Stimulated activated CD4-positive, alpha-beta T cell treated with anti-CD3 and anti-CD28 coated beads, TNF-alpha, amount 100 ng/mL, for 48 hours (primary cell): ENCODE measurements at places on chromosomes 2 and 18.

DNA sequence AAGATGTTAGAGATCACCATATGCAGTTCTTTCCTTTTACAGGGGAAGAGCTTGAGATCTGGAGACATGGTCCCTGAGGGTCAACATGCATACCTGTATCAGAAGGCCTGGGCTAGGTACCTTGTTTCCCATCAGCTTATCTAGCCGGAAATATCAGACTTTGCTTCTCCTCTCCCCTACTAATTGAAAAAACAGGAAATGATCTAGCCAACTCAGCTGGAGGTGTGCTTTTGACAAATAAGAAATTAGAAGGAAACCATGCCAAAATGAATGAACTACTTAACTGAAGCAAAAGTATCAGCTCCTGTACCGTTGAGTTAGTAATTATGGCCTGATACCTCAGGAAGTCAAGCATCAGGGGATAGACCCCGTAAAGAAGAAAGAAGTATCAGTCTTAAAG lies 20.4 kb downstream of the PKP4 start:
- no peak for DNase-seq

DNA sequence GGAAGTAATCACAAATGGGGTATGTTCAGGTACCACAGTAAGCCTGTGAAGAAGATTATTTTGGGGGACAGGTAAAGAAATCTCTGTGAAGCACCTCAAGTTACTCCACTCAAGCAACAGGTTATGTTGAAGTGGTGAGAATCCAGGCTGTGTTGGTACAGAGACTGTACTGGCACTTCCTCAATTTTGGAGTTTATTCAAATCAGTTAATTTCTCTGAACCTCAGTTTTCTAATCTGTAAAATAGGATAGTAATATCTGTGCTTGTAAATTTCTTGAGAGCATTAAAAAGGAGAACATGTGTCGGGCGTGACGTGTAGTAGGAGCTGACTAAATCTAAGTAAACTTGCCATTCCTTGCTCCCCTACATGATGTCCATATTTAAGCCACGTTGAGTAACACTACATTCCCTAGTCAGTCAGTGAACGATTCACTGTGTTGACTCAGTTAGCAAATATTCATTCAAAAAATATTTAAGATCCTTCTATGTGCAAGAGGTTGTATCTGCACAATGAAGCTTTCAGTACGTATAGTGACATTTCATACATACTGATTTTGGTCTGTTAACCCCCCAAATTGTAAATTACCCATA lies 504.2 kb downstream of the ZEB2 start:
- DNase-seq, result no peak

- no peak for DNase-seq
These were observed 100.6 kb downstream of the CABLES1 start for GRCh38 chr18:23235860-23236259.

- DNase-seq, result no peak
These were observed 11.3 kb downstream of the GFPT1 start for GRCh38 chr2:69375494-69376353.

GRCh38 chr2:71064754-71065621 lies 3.5 kb upstream of the NAGK start:
- DNase-seq, result no peak

DNA sequence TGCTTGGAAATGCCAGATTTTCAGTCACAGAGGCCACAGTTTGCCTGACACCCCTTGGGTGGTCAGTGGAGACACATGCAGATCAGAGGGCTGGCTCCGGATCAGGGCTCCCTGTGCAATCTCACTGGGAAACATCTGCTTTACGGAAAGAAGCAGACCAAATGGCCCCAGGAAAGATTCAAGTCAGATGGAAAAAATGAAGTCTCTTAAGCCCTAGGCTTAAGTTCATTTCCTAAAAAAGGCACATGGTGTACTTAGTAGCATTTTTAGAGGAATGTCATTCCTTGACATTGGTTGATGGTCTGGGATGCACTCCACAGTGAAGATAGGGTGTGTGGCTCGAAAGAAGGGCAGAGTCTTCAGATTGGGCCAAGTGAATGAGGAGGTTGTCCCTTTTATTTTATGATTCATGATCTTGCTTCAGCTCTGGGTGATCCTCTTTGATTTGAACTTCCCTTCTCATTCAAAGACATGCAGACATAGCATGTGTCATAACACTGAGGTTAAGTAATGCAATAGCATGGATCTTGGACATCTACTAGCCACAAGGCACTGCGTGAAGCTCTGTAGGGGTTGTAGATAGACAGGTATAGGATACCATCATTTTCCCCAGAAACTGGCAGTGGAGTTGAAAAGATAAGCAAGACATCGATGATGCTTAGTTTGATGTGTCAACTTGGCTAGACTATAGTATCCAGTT lies 56.5 kb downstream of the KCNE4 start:
- no peak for DNase-seq

GRCh38 chr2:27083410-27084296 lies 2.9 kb upstream of the KHK start:
- no peak for DNase-seq

DNA sequence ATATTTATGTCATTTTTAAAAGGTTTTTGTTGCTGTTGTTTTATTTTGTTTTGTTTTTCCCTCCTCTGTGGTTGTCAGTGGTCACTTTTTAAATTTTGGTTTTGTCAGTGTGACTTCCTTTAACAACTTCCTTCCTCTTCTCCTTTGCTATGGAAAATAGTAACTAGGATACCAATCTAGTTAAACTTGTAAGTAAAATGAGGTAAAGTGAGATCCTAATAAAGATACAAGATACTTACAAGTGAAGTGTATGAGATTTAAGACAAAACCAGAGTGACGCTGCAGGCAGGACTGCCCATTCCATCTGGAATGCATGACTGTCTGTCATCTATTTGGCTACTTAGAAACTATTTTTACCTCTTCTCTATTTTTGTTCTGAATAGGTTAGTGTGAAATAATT lies 30.6 kb upstream of the CREB1 start:
- no peak for DNase-seq

DNA sequence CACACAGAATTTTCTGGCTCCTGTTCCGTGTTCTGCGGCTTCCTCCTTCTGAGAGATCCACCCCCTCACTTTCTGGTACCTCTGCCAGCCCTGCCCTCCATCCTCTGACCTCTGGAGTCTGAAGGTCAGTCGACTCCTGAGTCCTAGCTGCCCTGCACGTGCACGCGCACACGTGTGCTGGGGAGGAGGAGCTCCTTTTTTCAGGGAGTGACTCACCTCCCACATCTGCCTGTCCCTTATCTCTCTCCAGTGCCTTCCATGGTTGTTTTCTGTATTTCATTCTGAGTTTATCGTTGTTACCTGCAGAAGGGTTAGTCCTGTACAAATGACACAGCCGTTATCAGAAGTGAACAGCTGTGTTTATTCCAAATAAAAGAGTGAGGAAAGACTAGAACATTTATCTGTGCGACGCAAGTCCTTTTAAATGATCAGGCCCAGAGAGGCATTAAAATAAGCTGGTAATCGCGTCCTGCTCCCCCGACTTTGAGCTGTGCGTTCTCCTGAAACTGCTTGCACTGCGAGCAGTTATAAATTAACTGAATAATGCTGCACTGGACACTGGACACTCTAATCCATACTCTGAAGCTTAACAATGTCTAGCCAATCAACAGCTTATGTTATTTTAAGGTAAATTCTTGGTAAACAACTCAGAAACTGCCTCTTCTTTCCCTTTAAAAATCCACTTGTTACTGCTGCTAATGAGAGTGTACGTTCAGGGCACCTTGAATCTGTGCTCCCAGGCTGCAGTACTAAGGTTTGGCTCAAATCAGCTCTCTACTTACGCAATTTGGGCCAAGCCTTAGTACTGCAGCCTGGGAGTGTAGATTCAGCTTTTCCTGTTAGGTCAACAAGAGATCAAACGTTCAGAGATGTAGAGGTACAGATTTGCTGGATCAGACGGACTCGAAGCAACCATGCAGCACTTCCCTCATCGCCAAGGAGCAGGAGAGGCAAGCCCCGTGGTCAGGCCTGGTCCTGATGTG lies 72.5 kb downstream of the GALR1 start:
- DNase-seq, result no peak

DNA sequence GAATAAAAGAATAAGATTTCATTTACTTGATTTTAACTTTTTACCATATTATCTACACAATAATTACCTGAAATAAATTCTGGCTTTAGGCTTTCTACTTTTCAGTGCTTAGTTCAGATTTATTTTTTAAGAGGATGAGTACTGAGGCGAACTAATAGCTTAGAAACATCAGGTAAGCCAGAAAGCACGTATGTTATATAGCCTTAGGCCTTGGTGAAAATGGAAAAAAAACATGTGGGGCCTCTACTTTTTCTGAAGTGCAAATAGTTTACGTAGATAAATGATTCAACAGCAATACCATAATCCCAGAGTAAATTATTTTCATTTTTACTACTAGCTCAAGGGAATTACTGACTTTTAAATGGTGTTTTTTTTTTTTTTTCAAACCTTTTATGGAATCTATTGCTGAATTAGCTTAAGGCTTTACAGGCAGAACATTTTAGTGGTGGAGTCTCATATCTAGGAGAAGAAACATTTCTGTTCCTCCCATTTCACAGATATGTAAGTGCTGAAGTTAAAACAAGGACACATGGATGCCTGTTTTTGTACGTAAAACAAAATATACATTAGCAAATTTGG lies 6.2 kb downstream of the CPS1 start:
- no peak for DNase-seq

DNA sequence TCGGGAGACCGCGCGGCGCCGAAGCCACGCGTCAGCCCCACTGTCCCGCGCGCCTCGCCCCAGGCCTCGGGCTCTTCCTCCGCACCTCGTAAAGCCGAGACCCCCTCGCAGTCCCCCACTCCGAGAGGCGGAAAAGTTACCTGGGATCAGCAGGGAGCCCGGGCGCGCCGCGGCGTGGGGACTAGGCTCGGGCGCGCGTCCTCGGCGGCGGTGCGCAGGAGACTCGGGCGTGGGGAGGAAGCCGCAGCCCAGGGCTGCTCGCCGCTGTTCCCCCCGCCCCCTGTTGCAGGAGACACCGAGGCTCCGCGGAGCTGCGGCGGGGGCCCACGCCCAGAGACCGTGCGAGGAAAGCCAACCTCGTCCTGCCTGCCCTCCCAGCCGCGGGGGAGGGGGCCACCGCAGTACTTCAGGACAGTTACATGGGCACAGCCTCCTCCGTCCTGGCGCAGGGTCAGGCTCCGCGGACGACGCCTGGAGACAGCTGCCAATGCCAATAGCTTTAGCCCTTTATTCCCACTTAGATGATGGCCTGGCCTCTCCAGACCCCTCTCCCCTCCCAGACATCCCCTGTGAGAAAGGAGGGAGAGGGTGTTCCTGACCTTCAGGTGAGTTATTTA lies at the start of gene EPB41L3:
Gene EPB41L3, minus strand, starts transcription at position 225 of the 617 bp plus-strand sequence. CDS start 54,814 bp downstream, outside the sequence.
- DNase-seq, result no peak

DNA sequence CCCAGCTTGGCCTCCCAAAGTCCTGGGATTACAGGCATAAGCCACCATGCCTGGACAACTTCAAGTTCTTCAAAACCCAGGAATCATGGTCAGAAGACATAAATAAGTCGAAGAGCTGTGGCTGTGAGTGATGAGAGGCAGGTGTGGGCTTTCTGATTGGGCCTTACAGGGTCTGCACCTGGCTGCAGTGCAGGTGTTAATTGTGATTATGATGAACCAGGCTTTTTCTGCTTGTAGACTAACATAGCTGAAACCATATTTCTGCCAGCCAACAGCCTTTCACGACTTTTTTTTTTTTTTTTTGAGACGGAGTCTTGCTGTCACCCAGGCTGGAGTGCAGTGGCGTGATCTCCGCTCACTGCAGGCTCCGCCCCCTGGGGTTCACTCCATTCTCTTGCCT lies 14.9 kb upstream of the DTNB start:
- no peak for DNase-seq

DNA sequence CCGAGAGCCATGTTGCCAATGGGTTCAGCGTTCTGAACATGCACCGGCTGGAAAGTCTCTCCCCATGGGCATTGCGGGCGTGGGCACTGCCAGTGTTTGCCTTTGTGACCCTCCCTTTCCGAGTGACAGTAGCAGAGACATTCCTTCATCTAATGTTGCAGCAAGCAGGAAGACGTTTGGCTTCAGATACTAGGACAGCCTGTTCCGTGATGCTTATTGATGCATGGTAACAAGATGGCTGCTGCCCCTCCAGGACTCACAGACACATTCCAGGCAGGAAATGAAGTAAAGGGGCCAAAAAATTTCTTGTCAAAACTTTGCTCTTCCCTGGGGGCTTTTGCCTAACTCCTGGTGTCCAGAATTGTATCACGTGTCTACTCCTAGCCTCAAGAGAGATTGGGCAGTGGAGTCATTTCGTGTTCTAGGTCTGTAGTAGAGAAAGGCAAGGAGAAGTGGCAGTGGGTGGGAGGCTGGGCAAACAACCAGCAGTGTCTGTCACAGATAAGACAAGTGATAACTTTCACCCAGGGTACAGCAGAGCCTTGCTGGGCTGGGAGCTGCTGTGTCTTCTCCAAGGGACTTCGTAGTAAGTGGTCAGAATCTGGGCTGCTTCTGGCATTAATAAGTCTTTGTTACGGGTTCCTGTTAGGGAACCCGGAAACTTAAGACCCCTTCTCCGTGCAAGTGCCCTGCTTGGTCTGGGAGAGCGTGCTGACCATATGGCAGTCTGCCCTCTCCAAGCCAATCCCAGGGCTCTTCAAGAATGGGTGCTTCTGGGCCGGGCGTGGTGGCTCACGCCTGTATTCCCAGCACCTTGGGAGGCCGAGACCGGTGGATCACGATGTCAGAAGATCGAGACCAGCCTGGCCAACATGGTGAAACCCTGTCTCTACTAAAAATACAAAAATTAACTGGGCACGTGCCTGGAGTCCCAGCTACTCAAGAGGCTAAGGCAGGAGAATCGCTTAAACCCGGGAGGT lies 93.5 kb downstream of the TFCP2L1 start:
- DNase-seq, result no peak

- no peak for DNase-seq
These were observed 635.1 kb upstream of the SLC39A10 start for GRCh38 chr2:195021711-195022507.

DNA sequence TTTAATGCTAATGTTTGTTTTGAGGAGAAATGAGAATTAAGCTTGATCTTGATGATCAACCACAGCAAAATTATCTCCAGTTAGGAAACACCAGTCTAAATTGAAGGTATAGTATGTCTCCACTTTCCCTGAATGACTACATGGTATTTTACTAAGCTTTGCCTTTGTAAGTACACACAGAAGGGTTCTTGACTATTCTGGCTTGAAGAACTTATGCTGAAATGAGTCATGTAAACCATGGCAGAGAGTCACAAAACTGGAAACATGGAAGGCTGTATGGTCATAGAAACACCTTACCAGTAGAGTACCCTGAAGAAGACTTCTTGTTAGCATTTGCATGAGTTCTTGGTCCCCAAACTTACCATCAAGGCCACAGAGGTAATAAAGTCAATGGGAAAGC lies 250.5 kb downstream of the SLC8A1 start:
- DNase-seq, result no peak

- DNase-seq, result peak; percentile 49
These were observed 385.5 kb upstream of the HNRNPA3 start for GRCh38 chr2:176826984-176827668.

GRCh38 chr2:85988175-85988913 lies 99.6 kb upstream of the ST3GAL5 start:
- DNase-seq, result no peak
